ENCODE measurements at places on chromosomes 12 and 14.

DNA sequence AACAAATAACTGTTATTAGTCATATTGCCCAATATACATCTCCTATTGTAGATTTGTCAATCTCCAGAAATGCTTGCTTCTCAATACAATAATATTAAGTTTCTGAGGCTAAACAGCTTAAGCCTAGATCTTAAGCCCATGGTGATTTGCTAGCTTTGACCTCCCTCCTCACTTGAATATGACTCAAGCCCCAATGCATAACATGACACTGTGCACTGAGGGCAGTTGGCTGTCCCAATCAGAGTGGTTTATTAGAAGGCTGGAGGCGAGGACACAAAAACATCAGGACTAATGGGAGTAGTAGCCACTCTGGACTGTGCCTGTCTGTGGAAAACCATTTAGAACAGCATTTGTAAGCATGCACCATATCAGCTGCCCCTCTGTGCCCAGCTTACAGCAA is 81.1 kb upstream of the GTF2A1 start:
- no peak for DNase-seq

DNA sequence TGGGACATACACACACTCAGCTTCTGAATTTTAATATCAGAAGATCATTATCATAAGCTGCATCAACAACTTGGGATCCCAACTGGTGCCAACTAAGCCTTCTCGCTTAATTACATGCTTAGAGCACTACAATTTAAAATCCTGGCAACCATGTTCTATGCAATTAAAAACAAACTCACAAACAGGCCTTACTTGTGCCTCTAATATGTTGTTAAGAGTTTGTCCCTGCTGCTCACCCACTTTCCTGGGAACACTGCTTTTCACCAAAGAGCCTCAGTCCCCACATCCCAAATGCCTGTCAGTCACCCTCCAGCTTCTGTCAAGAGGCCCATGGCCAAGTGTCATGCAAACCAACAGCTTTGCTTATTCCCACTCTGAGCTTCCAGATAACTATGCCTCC is 69.7 kb downstream of the TTC9 start:
- no peak for DNase-seq

- DNase-seq = no peak
These were observed 26.3 kb downstream of the TC2N start for GRCh38 chr14:91841065-91841464.

- DNase-seq = no peak
These were observed 19.8 kb upstream of the DHRS4 start for GRCh38 chr14:23933742-23934128.

DNA sequence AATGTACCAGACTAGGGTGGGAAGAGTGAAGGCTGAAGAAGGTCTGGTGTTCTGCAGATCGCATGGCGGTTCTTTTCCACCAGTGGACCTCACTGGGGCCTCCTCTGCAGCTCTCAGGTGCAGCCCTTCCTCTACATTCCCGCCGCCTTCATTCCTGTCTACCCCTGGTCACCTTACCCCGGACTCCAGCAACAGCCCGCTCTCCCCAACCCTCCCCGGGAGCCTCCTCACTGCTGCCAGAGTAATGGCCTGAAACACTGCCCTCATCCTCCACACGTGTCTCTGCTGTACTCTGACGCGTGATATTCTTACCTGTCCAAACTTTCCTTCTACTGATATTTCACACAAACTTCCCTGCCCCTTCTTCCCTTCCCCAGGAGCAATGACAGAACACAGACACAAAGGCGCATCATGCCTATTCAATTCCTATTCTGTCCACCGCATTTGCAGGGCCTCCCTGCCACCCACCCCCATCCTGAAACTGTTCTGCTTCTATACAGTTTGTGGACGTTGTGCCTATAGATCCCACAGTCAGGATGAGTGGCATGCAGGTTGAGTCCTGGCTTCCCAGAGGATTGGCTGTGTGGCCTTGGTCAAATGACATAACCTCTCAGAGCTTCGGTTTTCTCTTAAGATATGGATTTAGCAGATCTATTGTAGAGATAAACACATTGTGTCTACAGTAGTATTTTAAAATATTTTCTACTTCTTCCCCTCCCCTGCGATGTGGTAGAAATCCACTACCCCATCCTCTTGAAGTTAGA is 1.7 kb upstream of the NUAK1 start:
- DNase-seq = no peak

GRCh38 chr14:62847168-62847567 is 198.1 kb downstream of the KCNH5 start:
- DNase-seq = no peak

- DNase-seq = no peak
These were observed 166.6 kb upstream of the HMGA2 start for GRCh38 chr12:65657635-65658034.

GRCh38 chr12:96075560-96075959 is 40.2 kb upstream of the LTA4H start:
- no peak for DNase-seq

DNA sequence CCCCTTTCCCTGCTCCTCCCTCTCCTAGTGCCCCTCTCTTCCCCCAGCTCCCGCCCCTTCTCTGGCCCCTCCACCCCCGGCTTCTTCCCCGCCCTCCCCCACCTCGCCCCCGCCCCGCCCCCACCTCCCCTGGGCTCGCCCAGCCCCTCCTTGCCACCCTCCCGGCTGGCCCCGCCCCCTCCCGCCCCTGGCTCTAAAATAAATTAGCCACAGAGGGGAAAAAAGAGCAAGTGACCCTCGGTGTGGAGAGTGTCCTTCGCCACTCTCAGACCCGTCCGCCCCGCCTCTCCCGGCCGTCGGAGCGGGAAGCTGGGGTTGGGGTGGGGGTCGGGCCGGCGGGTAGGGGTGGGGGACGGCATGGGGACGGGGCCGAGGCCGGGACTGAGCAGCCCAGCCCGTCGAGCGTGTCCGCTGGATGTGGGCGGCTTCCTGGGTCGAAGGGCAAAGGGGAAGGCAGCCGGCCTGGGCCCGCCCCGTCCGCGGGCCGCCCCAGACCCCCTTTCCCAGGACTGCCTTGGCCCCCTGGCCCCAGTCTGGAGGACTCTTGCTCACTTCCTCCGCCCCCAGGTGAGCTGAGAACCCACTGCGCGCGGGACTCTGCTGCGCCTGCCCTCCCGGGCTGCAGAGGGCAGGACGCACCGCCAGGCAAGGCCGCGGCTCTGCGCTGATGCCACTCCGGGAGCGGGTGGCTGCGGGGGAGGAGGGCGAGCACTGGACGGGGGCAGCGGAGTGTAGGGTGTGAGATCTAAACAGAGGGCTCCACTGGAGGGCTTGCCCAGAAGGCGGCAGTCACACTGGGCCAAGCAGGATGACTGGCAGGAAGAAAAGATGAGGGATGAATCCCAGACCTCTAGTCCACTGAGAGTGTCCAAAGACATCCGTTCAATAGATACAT is 570 bp upstream of the FIGNL2 start:
- DNase-seq = no peak
